ENCODE measurements at places on chromosomes 7 and 10.

- DNase-seq: no peak
These were observed 18.8 kb downstream of the DNAJC9 start for GRCh38 chr10:73228247-73228646.

GRCh38 chr10:30036811-30037210, 22.6 kb downstream of the JCAD start:
- no peak for DNase-seq

DNA sequence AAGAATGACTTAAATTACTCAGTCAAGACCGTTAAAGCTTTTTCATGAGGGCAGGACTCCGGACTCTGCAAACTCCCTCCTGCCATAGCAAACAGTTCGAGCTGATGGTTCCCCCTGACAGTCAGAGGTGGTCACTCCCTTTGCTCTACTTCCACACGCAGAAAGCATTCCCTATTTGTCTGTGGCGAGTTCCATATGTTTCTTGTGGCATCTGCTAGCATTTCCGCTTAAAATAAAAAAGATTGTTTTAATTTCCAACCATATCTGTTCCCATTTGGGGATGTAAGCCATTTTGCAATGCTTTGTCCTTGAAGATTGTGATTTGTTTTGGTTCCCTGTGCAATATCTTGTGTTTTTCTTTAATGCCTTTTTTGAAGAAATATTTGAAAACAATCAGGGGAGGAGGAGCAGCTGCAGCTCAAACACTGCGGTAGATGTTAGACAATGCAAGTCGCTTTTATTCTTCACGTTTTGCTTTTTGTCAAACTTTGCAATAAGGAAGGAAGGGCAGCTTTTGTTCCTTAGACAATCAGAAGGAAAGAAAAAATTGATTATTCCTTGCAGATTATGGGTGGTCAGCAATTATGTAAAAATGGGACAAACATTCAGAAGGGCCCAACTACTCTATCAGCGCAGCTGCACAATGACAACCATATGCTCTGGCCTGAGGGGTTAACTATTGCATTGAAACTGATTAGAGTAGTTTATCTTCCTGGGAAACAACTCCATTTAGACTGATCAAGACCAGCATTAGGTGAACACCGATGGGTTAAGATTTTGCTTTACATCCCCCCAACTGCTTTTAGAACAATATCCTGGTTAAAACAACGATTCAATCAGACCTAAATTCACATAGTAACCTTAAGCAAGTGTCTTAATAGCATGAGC, 425.8 kb upstream of the NRP1 start:
- DNase-seq: no peak

- no peak for DNase-seq
These were observed 318.0 kb downstream of the BICC1 start for GRCh38 chr10:58830697-58831096.

DNA sequence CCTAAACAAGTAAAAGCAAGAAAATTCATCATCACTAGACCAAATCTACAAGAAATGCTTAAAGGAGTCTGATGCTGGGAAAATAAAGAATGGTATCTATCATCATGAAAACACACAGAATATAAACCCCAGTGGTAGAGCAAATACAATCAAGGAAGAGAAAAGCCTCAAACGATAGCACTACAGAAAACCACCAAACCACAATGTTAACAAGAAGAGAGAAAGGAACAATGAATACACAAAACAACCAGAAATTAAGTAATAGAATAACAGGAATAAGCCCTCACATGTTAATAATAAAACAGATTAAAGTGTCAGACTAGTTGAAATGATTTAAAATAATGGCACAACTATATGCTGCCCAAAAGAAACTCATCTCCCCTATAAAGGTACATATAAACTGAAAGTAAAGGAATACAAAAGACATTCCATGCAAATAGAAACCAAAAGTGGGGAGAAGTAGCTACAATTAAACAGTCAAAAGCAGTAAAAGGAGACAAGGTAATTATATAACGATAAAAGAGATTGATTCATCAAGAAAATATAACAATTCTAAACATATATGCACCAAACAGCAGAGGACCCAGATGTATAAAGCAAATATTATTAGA, 77.3 kb downstream of the JMJD1C start:
- no peak for DNase-seq

DNA sequence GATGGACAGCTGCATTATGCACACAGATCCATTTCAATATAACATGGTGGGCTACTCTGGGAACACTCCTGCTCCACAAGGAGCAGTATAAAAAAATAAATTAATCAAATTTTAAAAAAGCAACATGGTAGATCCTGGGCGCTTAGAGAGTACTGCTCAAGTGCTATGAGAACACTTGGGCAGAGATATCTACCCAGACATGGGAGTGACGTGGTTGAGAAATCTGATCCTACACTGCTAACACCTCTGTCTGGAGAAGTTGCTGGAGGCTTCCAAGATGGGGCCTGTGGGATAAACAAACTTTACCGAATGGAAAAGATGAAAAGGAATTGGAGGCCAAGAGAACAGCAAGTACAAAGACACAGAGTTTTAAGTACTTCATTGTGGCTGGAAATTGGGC, 9.0 kb downstream of the NSMCE4A start:
- no peak for DNase-seq

DNA sequence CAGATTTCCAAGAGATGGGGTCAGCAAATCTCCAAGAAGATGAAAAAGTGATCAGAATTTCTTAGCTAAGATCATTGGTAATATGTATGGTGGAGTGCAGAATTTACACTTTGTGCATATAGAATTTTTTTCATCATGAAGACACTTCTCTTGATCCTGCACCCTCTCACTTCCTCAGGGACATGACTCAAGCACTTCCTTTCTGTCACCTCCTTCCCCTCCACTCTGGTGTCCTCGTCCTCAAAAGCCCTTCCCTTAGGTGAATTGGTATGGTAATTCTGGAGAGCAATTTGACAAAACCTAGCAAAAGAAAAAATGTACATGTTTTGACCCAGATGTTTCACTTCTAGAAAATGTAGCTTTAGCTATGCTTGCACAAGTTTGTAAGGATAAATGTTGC, 18.1 kb downstream of the CALN1 start:
- DNase-seq: no peak

DNA sequence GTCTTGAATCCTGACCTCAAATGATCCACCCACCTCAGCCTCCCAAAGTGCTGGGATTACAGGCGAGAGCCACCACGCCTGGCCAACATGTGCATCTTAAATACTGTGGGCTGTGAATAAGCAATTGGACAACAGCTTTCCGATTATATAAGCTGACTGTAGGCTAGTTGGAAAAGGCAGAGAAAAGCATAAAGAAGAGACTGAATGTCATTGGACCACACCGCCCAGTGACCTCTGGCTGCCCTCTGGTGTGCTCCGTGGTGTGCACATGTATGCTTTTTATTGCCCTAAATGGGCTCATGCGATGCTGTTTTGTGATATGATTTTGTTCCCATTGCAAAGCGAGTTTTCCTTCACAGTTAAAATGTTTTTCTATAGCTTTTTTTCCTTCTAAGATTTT, 15.4 kb upstream of the CSGALNACT2 start:
- DNase-seq: peak; percentile 20

DNA sequence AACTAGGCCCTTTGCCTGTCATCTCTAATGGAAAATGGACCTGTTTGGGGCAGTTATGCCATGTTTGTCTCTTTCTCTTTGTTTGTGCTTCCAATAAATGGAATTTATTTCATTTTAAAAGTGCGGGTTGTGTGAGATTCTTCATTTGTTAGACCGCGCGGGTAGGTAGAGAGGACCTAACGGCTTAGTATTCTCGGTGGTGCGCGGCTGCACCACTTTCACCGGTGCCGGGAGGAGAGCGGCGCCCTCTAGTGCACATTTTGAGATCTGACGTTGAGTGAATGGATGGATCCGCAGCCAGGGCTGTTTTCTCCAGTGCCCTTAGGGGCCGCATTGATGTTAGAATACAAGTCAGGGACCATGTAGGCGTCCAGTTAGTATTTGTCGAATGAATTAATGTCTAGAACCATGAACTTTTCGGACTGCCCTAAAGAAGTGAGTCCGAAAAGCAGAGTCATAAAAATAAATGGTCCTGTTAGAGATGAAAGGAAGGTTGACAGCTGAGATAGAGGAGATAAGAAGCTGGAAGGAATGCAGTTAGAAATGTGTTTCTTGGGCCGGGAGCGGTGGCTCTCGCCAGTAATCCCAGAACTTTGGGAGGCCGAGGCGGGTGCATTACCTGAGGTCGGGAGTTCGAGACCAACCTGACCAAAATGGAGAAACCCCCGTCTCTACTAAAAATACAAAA, 29.3 kb upstream of the GIMAP8 start:
- DNase-seq: peak; percentile 95

GRCh38 chr7:31074120-31074383, 21.9 kb downstream of the ADCYAP1R1 start:
- no peak for DNase-seq

DNA sequence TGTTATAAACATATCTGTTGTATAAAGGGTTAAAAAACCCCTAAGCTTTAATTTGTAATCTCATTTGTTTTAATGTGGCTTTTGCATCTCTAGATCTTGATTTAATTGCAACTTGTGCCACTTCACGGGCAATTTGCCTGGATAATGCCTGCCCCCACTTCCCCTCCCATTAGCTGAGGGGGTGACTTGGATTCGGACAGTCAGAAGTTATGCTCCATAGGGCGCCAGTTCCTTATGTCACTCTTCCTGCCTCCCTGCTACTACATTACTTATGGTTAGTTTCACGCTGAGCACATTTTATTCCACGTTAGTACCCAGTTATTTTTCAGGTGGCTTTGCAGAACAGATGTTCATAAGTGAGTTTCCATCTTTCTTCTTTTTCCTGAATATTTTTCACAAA, 1015.2 kb upstream of the PHF14 start:
- DNase-seq: no peak

- no peak for DNase-seq
These were observed 120.3 kb upstream of the DIP2C start for GRCh38 chr10:809671-810350.

- no peak for DNase-seq
These were observed 69.7 kb downstream of the ITGB1 start for GRCh38 chr10:32888161-32888927.

- no peak for DNase-seq
These were observed 14.6 kb upstream of the LRRC61 start for GRCh38 chr7:150308575-150308974.

DNA sequence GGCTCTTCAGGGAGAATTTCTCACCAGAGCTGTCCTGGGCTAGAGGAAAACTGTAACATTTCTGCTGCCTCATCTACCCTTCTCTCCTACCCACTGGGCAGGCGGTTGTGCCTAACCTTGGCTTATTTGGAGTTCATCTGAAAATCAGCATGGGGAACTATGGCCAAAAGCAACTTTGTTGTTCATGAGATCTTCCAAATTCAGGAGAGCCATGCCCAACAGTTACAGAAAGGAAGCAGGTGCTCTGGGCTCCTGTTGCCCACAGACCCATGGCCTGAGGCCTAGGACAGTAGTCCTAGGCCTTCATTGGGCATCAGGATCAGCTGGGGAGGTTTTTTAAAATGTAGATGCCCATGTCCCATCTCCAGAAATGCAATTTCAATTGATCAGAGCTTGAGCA, 85.2 kb downstream of the GRID1 start:
- DNase-seq: peak; percentile 9

DNA sequence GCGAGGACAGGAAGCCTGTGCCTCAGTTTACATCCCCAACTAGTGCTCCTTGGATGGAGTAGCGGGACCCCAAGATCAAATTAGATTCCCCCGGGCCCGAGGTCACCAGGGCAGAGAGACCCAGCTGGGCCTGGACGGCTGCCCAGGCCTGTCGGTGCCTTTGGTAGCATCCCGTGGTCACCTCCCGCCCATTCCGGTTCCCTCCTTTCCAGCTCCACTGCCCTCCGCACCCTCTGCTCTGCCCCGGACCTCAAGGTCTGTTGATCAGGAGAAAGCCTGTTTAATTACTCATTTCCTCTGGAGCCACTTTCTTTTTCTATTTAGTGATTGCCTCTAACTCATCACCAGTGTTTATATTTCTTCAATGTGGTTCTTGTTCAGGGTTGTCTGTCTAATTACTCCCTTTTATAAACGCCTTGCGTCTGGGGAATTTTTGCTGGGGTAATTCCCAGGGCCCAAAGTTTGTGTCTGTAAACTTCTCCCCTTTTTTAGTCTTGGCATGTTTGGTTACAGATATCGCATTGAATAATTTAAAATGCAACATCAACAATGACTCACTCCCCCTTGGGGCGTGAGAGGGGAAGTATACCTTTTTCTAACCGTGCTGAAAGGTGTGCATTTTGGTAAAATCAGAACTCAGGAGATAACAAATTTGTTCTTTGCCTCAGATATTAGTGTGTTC, 1.9 kb downstream of the FOXK1 start:
- DNase-seq: peak; percentile 63

GRCh38 chr7:111242141-111242755, 151.3 kb downstream of the LRRN3 start:
- no peak for DNase-seq

DNA sequence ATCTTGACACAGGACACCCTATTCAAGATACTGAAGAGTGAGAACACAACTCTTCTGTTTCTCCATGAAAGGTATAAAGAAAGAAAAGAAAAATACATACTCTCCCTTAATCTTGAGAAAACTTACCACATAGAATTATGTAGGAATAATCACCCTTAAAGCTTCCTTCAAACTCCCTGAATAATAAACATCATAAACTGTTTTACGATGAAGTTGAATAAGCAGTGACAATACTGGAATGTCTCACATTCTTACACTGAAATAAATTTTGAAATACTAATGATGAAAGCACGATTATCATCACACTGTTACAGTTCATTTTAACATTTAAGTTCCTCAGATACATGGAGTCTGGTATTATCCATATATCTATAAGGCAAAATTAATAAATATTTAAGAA, 306.2 kb downstream of the IPMK start:
- DNase-seq: no peak

GRCh38 chr10:104518891-104519290, 122.2 kb upstream of the SORCS3 start:
- DNase-seq: no peak

DNA sequence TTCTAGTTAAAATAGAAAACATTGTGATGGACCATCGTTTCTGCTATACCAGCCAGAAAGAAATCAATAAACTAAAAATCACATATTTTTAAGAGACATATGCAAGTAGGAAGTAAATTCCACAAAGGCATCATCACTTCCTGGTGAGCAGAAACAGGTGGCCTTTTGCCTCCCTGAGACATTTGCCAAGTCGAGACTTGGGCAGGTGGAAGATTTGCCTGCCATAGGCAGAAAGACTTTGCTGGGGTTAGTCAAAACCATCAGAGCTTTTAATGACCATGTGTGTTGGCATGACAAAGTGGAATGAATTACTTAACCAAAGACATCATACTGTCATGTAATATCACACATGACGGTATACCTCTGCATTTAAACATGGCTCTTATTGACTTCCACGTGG, 66.0 kb upstream of the FGL2 start:
- no peak for DNase-seq

DNA sequence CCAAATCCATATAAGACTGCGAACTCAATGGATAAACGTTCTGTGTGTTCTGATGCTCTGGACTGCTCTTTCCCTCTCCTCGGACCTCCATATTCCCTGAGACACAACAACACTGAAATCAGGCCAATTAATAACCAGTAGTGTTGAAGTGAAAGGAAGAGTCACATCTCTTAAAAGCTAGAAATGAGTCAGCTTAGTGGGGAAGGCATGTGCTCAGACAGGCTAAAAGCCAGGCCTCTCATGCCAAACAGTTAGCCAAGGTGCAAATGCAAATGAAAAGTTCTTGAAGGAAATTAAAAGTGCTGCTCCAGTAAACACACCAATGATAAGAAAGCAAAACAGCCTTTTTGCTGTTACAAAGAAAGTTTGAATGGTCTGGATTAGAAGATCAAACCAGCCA, 29.3 kb downstream of the TNS3 start:
- no peak for DNase-seq

GRCh38 chr7:138875794-138876193, 77.8 kb upstream of the ATP6V0A4 start:
- DNase-seq: no peak

- peak; percentile 96 for DNase-seq
These were observed 2.8 kb downstream of the ASIC3 start for GRCh38 chr7:151051108-151051507.
